ENCODE measurements at places on chromosomes 5 and 9.

GRCh38 chr9:117034866-117035265, 347.8 kb downstream of the TRIM32 start:
- DNase-seq = no peak

DNA sequence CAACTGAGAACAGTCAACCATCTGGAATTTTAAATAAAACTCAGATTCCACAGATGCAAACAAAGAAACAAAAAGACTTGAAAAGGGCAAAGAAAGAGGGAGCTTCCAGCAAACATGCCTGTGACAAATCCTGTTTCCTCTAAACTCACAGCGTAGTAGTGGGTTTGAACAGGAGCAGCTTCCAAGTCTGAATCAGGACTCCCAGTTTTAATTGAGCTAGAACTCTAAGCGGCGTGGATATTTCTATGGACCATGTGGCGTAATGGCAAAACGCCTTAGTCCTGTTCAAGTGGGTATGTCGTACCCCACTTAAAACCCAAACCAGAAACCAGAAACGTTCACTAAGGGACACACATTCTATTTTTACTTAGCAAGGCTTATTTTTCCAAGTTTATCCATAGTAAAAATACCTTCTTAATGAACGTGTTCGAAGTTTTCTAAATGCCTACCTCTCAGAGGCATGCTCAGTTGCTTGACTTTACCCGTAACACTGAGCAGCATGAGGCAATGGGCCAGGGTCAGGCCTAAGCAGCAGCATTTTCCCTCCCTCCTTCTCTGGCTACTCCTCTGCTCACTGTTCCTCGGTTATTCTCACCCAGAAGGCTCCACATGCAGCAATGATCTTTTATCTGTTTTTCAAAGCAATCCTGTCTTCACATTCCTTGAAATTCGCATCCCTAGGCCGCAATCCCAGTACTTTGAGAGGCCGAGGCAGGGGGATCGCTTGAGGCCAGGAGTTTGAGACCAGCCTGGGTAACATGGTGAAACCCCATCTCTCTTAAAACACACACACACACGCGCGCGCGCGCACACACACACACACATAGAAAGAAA, 77.9 kb downstream of the FNBP1 start:
- no peak for DNase-seq

GRCh38 chr9:84151640-84152039, 171.0 kb downstream of the RMI1 start:
- DNase-seq = no peak

- no peak for DNase-seq
Measured at GRCh38 chr9:136542241-136543040, 3.4 kb downstream of the NOTCH1 start.

GRCh38 chr9:93132287-93132927, 1.6 kb downstream of the NINJ1 start:
- no peak for DNase-seq

GRCh38 chr5:40976836-40977235, 67.5 kb downstream of the C7 start:
- DNase-seq = no peak

GRCh38 chr5:62585751-62586150, 7.1 kb downstream of the LRRC70 start:
- no peak for DNase-seq

DNA sequence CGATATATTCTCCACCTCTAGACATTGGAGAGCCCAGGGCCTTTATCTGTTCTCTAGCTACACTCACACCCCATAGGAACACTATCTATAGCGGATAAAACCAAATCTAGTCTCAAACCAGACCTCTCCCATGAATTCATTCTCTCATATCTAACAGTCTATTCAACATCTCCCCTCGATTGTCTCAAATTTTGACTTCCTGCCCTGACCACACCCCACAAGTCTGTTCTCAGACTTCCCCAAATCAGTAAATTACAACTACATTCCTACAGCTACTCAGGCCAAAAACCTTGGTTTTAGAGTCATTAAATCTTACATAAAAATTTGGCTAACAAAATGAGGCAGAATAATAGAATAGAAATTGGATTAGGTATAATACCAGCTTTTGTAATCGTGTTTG, 12.5 kb upstream of the SLC1A3 start:
- DNase-seq = no peak

DNA sequence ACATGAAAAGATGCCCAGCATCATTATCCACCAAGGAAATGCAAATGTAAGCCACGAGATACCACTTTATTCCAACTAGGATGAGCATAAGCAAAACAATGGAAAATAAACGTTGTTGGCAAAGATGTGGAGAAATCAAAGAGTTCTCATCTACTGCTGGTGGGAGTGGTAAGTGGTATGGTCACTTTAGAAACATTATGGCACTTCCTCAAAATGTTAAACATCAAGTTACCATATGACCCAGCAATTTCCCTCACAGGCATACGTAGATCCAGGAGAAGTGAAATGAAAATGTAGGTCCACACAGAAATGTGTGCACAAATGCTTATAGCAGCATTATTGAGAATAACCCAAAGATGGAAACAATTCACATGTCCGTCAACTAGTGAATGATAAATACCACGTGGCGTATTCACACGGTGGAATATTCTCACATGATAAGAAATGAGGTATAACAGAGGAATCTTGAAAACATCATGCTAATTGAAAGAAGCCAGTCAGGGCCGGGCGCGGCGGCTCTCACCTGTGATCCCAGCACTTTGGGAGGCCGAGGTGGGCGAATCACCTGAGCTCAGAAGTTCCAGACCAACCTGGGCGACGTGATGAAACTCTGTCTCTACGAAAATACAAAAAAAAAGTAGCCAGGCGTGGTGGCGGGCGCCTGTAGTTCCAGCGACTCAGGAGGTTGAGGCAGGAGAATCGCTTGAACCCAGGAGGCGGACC, 16.4 kb upstream of the FLT4 start:
- DNase-seq = no peak

DNA sequence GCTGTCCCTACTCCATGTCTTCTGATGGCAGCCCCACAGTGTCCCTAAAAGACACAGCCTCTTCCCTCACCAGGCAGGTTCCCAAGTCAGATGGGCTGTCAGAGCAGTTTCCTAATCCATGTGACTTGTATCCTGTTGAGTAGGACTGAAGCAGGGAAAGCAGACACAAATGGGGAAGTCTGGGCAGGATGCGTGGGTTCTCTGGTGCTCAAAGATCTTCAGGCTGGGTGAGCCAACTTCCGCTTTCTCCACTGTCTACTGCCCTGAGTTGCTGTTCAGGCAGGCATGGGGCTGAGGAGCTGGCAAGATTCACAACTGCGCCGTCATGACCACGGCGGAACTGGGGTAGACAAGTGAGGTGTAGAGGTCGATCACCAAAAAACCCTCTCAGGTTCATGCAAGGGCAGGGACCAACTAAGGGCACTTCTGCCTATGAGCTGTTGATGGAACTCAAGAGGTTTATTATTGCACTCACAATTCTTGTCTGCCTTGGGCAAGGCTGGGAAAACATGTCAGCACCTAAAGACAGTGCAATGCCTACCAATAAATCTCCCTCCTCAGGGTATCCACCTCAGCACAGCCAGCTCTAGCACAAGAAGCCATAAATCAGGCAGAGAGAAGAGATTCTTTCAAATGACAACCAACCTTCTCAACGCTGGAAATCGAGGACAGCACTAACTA, 83.4 kb downstream of the RAPGEF1 start:
- no peak for DNase-seq

GRCh38 chr5:83097689-83098231, 20.4 kb downstream of the XRCC4 start:
- DNase-seq = no peak

- DNase-seq = no peak
Measured at GRCh38 chr5:5266297-5266696, 126.2 kb downstream of the ADAMTS16 start.

- no peak for DNase-seq
Measured at GRCh38 chr9:107488375-107489143, 1.0 kb downstream of the KLF4 start.

- no peak for DNase-seq
Measured at GRCh38 chr9:121808781-121809180, 157.3 kb downstream of the DAB2IP start.

DNA sequence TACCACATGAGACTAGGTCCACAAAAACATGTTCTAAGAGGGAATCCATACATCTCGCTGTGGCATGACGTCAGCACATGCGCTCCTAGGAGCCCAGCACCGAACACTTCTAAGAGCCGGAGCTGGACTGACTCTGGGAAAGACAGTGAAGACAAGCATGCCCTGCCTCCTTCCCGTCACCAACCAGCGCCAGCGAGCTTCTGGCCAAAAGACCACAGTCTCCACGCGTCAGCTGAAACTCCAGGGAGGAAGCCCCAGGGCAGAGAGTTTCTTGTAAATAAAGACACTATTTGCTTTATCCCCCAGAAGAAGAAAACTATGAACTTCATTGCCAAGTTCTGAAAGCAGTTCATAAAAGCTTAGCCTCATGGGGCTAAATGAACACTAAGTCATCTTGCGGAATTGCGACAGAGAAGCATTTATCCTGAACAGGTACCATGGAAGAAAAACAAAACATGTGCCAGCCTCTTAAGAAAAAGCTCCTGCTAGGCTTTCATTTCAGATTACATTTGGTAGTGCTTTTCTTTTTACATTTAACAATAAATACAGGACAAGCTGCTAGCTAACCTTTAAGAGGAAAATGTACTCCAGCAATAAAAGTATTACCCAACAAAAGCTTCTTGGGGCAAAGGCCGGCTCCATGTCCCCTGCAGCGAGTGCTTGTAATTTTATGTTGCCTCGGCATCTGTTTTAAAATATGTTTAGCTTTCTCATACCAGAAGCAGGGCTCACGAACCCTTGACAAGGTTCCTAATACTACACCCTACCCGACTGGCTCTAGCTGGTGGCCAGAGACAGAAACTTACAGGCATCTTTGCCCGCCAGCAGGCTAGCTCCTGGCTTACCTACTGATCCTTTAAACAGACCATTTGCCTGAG, 96.5 kb downstream of the PRRT1B start:
- no peak for DNase-seq

DNA sequence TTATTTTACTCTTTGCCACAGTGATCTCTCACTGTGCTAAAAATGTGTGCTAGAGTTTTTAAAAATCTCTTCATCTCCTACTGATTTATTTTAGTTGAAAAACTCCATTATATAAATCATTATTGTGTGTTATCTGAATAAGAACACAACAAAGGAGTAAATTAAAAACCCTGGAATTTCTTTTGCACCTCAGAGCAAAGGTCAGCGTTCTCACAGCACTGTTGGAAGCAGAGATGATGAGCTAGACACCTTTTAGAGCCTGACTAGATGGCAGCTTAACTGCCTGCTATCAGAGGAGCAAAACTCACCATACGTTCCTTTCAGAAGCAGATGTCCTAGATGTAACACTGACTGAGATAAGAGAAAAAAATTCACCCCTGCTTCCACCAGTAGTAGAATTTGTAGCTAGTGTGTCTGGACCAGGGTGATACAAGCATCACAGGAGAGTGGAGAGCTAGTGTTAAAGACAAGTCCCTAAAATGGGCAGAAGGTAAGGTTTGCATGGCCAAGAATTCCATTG, 147.1 kb downstream of the ENTREP1 start:
- DNase-seq = no peak

- no peak for DNase-seq
Measured at GRCh38 chr9:28888806-28889205, 1315.5 kb upstream of the C9orf72 start.

- no peak for DNase-seq
Measured at GRCh38 chr5:149793256-149793550, 63.1 kb downstream of the PPARGC1B start.

- DNase-seq = no peak
Measured at GRCh38 chr5:139378941-139379361, 4.1 kb downstream of the SLC23A1 start.

DNA sequence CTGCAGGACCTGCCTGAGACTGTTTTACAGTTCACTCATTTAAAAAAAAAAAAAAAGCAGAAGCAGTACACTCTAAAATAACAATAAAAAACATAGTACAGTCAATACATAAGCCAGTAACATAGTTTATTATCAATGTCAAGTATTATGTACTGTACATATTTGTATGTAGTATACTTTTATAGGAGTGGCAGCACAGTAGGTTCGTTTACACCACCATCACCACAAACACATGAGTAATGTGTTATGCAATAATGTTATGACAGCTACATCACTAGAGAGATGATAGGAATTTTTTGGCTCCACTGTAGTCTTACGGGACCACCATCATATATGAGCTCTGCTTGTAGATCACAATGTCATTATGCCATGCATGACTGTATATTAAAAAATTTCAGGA, 462.8 kb downstream of the ISL1 start:
- no peak for DNase-seq

GRCh38 chr9:2023532-2023931, 8.4 kb downstream of the SMARCA2 start:
- DNase-seq = no peak

DNA sequence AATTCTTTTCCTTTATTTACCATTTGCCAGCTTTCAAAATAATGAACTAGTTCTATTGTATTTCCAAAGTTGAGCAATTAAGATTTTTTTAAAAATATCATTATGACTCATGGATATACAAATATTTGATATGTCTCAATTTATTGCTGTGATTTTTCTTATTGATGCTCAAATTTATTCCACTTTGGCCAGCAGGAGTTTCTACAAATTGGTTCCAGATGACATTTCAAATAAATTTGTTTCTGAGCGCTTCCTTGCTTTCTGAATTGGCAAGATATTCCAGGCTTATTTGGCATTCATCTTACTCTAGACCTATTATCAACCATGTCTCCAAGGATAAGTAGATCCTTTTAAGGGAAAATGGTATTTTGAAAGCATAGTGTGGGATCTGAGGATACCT, 58.5 kb upstream of the TJP2 start:
- no peak for DNase-seq

GRCh38 chr9:95896580-95896979, 21.1 kb downstream of the ERCC6L2 start:
- DNase-seq = no peak

GRCh38 chr5:120260651-120261050, 203.4 kb upstream of the PRR16 start:
- DNase-seq = no peak

DNA sequence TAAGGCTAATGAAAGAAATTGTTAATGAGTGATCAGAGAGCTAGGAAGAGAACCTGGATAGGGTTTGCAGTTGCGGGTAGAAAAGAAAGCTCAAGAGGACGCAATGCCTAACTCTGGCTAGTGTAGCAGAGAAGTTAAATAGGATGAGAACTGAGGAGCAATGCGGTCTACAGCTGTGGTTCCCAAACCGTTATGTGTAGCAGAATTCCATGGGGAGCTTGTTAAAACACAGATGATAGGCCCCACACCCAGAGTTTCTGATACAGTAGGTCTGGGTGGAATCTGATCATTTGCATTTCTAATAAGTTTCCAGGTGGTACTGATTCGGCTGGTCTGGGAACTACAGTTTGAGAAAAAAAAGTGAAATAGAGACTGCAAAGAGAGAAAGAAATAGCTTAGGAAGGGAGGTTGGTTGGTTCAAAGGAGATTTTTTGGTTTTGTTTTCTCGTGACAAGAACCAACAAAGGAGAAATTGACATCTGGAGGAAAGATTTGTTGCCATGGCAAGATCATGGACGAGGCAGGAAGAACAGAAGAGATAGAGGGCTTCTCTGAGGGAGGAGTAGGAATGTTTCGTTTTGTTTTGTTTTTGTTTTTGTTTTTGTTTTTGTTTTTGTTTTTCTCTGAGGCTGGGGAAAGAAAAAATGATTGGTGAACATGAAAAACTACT, 276.1 kb downstream of the ARRDC3 start:
- DNase-seq = no peak

- DNase-seq = no peak
Measured at GRCh38 chr5:89847743-89848142, 561.8 kb downstream of the CETN3 start.

Data from urinary bladder (tissue), 4 donors.